ENCODE measurements at places on chromosomes 4 and X.

- no peak for DNase-seq
Observed at GRCh38 chr4:107747748-107748486, 27.9 kb upstream of the PAPSS1 start.

DNA sequence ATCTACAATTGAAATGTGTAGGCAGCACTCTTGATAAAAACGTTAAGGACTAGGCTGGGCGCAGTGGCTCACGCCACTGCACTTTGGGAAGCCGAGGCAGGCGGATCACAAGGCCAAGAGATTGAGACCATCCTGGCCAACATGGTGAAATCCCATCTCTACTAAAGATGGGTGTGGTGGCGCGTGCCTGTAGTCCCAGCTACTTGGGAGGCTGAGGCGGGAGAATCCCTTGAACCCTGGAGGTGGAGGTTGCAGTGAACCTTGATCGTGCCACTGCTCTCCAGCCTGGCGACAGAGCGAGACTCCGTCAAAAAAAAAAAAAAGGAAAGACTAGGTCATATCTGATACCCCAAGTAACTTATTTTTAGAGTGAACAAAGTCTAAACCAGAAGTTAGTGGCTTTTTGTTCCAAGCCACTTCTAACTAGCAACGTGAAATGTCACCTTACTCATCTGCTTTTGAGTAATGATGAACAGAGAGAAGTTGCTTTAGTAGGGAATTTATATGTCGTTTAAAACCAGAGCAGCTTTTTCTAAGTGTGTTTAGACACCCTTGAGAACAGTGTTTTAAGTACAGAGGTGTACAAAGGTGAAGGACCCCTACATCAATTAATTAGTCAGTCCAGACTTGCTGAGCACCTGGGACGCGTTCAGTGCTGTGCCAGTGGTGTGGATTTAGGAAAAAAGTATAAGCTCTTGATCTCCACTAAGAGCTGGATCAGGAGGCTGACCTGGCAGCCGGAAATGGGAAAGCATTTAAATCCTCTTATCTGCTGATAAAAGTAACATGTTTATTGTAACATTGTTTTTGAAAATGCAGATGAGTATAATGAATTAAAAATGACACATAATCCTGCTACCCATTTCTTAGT is 23.5 kb downstream of the SPRY1 start:
- DNase-seq: no peak

DNA sequence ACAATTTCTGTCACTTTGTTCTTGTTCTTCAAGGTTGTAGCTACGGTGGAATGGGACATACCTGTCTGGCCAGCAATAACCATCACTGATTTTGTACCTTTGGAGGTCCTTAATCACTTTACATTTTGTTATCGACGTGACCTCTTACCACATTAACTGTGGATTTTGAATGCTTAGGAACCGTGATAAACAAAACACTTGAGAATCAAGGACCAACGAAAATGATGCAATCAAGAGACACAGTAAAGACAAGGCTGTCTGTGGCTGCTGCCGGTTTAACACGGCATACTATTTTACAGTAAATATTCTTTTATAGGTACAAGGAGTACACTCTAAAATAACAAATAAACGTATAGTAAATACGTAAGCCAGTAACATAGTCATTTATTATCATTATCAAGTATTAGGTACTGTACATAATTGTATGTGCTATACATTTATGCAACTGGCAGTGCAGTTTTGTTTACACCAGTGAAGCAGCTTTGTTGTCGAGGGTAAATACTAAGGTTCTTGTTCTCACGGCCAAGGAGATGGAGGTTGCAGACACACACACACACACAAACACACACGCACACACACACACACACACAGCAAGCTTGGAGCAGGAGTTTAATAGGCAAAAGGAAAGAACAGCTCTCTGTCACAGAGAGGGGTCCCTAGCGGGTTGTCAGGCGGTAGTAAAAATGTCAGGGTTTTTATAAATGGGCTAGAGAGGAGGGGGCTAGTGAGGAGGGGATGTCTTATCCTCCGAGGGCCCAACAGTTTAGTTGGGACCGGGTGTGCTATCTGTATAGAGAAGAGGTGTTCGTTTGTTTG is 194.7 kb upstream of the CXorf51B start:
- no peak for DNase-seq

DNA sequence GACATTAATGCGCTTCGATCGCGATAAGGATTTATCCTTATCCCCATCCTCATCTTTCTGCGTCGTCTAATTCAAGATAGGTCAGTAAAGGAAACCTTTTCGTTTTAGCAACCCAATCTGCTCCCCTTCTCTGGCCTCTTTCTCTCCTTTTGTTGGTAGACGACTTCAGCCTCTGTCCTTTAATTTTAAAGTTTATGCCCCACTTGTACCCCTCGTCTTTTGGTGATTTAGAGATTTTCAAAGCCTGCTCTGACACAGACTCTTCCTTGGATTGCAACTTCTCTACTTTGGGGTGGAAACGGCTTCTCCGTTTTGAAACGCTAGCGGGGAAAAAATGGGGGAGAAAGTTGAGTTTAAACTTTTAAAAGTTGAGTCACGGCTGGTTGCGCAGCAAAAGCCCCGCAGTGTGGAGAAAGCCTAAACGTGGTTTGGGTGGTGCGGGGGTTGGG is 528 bp upstream of the FGF2 start:
- no peak for DNase-seq

DNA sequence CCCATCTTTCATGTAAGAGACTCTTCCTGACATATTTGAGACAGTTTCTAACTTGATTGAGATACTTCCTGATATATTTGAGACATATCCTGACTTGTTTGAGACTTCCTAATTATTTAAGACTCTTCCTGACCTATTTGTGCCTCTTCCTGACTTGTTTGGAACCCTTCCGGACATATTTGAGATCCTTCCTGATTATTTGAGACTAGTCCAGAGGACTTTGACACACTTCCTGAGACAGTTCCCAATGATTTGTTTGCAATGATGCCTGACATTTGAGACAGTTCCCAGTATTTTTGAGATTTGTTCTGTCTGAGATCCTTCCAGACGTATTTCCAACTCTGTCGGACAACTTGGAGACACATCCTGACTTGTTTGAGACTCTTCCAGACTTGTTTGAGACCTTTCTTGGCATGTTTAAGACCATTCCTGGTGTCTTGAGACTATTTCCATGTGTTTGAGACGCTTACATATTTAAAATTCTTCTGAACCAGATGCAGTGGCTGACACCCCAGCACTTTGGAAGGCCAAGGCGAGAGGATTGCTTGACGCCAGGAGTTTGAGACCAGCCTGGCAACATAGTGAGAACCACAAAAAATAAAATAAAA is 118.9 kb upstream of the USP9X start:
- DNase-seq: no peak

- DNase-seq: no peak
Observed at GRCh38 chr4:48043504-48043903, 26.9 kb downstream of the NIPAL1 start.

- no peak for DNase-seq
Observed at GRCh38 chr4:26490111-26490959, at the start of gene CCKAR. CCKAR (minus strand) TSS chr4:26490484; CDS start chr4:26490267, 217 bp downstream.

DNA sequence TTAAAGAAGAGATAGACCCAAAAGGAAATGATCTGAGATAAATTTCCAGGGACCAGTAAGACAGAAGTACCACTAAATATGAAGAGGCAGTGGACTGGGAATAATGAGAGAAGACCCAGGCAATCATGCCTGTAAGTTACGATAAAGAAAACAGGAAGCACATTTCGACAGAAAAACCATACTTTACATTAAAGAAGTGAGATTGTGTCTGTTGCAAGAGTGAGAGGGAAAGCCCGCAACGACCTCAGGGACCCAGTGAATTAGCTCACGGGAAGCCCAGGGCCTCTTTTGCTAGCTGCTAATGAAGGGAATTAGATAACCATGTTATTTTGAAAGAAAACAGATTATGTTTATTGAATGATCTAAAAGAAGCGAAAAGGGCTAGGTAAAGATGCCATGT is 28.9 kb upstream of the ACSL1 start:
- no peak for DNase-seq

GRCh38 chrX:76850851-76851250 is 423.3 kb downstream of the MAGEE1 start:
- DNase-seq: no peak

- no peak for DNase-seq
Observed at GRCh38 chr4:47933840-47934239, 19.5 kb upstream of the NFXL1 start.

DNA sequence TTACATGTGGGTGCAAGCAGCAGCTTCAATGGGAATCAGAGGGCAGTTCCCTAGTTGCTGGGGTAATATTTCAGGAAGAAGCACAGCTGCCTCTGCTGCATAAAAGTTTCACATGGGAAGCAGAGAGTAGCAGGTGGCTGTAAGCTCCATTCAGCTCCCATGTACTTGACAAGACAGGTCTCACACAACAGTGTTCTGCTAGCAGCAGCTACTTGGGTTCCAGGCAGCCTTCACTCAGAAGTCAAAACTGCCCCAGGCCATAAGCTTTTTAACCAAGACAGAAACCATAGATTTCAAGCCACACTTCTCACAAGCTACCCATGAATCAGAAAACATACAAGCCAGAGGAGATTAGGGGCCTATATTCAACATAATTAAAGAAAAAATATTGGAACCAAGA is 41.4 kb upstream of the SPIN2A start:
- DNase-seq: no peak

DNA sequence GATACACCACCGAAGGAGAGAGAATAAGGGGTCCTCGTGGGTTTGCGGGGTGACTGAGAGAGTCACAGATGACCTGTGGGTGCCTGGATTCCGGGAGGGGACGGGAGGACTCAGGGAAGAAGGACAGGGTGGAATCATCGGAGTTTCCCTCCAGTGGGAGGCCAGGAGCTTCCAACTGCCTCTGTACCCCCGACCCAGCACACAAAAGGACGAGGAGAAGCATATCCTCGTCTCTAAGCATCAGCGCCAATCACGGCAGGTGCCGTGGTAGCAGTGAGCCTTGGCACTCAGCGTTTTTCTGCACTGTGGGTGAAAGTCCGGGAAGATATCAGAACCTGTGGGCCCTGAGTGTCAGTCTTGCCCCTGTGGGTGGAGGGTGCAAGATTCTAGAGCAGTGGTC is 62.0 kb downstream of the ASMT start:
- DNase-seq: no peak

GRCh38 chr4:161791796-161792556 is 371.8 kb downstream of the FSTL5 start:
- no peak for DNase-seq

GRCh38 chrX:37580080-37580479 is 8.6 kb downstream of the LANCL3 start:
- DNase-seq: no peak

DNA sequence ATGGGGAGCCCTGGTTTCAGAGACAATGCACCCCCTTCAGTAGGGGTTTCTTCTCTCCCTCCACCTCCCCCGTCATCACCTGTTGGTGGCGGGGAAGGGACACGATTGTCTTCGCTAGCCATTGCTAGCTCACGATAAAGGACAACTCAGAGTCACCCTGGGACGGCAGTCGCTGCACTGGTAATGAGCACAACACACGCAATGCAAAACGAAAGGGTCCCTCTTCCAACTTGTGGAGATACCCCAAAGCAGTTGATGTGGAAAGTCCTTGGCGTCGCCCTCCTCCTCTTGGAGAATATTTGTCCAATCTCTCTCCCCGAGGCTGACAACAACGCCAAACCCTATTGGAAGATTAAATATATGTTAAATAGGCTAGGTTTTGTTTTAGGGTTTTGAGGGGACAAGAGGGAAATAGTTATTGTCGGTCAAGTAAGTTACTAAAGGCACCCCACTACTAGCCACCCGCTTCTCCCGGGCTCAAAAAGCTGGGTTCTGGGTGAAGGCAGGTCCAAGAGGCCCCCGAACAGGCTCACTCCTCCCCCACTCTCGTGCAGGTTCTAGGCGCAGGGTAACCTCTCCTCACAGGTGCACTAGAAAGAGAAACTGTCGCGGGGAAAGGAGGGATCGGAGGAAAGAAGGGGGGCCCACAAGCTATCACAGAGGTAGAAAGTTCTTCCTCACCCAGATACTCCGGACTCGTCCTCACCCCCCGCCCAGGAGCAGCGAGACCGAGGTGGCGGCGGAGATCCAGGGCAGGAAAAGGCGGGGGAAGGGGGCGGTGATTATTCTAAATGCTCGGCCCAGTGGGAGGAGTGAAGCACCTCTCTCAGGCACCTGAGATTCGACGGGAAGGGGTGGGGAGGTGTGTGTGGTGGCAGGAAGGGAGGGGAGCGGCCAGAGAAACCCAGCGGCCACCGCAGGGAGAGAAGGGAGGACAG is at the start of gene LRBA:
Gene LRBA (minus strand): TSS at position 764 of the 938 bp plus-strand sequence. CDS start 642 bp downstream, at position 122.
- no peak for DNase-seq

GRCh38 chr4:187663076-187663475 is 332.5 kb upstream of the ZFP42 start:
- no peak for DNase-seq

DNA sequence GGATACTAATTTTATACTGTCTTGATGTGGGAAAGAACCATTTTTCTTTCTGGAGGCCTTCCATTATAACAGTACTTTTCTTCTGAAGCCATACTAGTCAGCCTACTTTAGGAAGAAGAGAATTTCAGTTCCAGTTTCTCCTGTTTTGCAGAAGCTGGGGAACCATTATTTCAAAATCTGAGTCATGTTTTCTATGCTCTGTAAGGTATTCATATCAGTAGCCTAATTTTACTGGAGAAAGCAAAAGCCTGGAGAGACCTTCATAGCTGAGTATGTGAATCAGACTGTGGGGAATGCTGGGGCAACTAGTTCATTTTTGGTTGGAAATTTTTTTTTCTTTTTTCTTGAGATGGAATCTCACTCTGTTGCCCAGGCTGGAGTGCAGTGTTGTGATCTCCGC is 22.4 kb downstream of the AFF1 start:
- no peak for DNase-seq

DNA sequence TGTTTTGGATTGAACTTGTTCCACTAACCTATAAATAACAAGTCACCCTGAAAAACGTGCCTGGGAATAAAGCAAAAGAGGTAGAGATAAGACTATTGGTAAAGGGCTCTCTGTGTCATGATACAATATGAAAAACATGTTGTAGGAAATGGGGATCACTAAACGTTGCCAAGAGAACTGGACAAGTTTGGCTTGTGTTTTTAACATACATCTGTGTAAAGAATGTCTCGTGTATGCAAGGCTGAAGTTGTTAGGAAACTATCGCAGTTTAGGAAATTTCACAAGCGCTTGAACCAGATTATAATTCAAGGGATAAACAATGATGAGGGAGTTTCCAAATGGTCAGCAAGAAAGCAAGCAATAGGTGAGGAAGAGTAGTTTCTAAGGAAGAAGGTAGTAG is 655.8 kb downstream of the PCDH7 start:
- no peak for DNase-seq

GRCh38 chr4:8171266-8171665 is 12.7 kb upstream of the ABLIM2 start:
- no peak for DNase-seq

All from GOT3 (cell line).